ENCODE measurements at places on chromosomes 7 and 10.

DNA sequence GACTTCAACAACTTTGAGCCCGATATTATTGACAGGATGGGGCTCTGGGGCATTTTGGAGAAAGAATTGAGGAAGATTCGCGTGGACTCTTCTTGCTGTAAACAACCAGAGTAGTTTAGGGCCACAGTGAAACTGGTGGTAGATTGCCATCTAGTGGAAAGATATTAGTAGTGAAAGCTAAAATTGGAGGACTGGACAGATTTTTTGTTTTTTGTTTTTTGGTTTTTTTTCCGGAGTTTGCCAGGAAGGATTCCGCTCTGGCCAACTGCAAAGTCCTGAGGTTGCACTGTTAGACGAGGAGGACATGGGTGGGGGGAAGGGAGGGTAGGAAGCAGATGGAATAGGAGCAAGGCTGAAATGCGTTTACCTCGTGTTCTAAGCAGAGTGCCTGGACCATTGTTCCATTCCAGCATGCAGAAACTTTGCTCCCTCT lies 11.7 kb downstream of the NOBOX start:
- DNase-seq: peak; percentile 31

- no peak for DNase-seq
These were observed 31.7 kb downstream of the ITIH2 start for GRCh38 chr10:7734821-7735220.

- DNase-seq: no peak
These were observed 35.3 kb upstream of the PFKFB3 start for GRCh38 chr10:6167456-6167855.

DNA sequence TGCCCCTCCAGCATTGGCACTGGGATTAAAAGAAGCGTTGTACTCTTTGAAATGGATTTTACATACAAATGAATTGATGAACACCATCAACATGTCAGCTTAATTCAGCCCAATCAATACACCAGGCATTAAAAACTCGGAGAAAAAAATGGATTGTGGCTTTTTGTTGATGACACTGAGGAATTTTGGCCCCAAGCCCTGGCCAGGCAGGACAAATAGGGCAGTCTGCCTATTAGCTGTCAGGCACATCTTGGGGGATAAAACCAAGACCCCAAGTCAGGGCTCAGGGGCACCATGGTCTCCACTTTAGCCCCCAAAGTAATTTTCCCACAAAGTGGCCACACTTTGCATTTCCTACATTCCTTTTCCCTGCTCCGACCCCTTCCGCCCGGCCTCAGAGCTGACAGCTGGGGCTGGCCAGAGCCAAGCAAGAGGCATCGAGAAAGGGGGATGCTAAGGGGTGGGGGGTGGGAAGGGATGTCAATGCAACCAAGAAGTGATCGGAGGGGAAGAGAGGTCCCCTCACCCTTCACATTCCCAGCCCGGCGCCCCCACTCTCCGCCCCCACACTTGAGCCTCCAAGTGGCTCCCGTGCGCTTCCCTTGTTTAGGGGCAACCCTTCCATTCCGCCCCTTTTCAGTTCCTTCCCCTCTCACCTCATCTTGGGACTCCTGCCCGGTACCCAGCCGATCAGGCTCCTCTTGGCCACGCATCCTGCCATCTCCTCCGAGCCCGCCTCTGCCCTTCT lies 711 bp downstream of the HIP1 start:
- no peak for DNase-seq

GRCh38 chr10:90602862-90603610 lies 254.8 kb downstream of the HTR7 start:
- DNase-seq: no peak

DNA sequence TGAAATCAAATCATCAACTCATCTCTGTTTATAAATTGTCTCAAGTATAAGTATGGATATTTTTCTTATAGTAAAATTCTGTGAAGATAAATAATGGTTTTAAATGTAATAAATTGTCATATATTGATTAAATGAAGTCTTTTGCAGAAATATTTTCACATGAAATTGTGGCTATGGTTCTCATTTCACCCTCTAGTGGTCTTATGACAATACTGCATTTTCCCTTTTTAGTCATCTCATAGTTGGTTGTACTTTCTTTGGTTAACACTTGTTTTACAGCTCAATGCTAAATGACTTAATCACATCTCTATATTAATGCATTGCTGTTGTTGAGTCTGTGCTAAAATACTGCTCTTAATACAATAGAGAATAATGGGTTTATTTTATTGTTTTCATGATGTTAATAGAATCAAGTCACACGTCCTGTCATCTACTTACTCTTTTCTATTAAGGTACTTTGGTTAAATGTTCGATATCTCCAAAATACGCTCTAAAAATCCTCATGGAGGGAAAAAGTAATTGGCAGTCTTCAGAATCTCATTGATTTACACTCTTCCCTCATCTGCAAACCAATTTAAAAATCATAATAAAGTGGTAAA lies 38.0 kb upstream of the CACNA2D1 start:
- no peak for DNase-seq

GRCh38 chr10:45433716-45434469 lies 59.9 kb downstream of the ALOX5 start:
- no peak for DNase-seq

DNA sequence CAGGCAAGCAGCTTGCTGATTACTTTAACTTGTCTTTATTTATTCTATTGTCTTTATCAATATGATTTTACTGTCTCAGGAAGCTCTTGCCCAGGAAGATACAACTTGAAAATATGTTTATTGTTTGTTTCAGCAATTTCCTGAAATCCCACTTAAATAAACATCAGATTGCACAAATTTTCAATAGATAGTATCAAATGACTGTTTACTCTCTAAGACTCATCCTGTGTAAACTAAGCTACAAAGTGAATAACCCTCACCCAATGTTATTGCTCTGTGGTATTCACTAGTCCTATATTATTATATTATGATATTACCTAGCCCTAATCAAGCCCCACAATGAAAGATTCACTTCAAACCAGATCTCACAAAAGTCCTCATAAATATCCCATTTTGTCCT lies 130.4 kb upstream of the HPS1 start:
- no peak for DNase-seq

DNA sequence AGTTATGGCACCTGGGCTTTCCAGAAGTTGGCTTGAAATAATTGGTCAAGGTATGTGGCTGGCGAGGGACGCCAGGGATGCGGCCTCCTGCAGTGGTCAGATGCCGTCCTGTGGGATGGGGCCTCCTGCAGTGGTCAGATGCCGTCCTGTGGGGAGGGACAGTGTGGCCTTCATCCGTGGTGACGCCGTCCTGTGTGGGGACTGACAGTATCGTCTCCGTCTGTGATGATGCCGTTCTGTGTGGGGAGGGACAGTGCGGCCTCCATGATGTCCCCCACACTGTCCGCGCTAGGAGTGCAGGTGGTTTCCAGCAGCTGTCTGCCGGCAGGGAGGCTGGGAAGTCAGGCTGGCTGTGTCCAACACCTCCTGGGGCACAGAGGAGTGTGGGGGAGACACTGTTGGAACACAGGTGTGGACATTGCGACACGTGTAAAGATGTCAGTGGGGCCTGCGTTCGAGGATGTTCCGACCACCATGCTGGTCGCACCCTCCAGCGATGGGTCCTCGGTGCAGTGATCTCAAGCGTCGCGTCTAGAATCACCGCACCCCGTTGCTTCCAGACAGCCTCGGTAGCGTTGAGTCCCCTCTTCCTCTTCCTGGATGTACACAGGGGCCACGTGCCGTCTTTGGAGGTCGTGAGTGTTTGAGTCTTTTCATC lies 52.6 kb downstream of the INPP5A start:
- DNase-seq: no peak

GRCh38 chr7:92914645-92915044 lies 78.3 kb upstream of the CDK6 start:
- no peak for DNase-seq

DNA sequence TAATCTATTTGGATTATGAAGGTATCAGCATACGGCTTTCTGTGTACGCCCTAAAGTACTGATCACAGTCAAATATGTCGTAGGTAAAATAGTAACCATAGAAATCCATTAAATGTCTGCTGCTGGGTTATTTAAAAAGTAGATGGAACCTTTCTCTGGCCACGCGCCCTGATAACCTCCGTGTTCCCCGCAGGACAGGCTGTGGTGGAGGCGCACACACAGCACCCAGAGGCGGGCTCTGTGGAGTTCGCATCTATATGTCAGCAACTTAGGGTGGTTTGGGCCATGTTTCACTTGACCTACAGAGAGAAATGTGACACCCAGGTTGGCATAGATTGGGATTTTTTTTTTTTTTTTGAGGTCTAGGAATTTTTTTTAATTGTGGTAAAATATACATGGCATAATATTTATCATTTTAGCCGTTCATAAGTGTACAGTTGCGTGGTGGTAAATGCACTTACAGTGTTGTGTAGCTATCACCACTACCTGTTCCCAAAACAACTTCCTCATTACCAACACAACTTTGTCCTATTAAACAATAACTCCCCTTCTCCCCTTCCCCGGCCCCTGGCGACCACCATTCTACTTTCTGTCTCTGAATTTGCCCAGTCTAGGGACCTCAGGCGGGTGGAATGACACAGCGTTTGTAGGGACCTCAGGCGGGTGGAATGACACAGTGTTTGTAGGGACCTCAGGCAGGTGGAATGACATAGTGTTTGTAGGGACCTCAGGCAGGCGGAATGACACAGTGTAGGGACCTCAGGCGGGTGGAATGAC lies 15.4 kb downstream of the PPP2R2D start:
- DNase-seq: no peak

- DNase-seq: no peak
These were observed 87.1 kb upstream of the ZNF716 start for GRCh38 chr7:57362868-57363267.

- no peak for DNase-seq
These were observed 117.3 kb downstream of the HIPK2 start for GRCh38 chr7:139660317-139661042.

- peak; percentile 63 for DNase-seq
These were observed 14.8 kb upstream of the WNT16 start for GRCh38 chr7:121313793-121314676.
